MM.1S (cell line): ENCODE measurements at places on chromosomes 5 and 9.

GRCh38 chr5:154583671-154584177, 105.7 kb upstream of the HAND1 start:
- no peak for DNase-seq

DNA sequence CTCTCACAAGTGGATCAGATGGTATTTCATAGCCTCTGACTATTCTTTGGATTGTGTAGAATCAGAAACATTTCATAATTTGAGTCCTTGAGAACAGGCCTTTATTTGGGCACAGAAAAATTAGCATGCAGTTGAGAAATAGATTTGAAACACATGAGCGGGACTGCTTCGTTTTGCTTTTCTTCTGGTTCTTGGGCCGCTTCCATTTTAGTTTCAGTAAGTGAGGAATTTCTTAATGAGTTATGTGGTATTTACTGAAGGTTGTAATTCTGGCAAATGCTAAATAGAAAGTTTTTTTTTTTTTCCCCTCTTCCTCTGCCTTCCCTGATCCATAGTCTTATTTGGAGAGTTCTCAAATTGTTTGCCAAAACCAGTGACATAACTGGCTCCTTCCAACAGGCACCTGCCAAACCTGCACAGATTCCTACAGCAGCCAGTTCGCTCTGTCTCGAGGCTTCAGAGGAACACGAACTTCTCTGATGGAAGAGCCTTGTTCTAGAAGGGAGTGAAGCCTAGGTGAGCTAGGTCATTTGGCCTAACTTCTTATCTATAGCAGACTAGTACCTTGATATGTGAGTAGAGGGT, 71.2 kb upstream of the SLC28A3 start:
- DNase-seq = no peak

DNA sequence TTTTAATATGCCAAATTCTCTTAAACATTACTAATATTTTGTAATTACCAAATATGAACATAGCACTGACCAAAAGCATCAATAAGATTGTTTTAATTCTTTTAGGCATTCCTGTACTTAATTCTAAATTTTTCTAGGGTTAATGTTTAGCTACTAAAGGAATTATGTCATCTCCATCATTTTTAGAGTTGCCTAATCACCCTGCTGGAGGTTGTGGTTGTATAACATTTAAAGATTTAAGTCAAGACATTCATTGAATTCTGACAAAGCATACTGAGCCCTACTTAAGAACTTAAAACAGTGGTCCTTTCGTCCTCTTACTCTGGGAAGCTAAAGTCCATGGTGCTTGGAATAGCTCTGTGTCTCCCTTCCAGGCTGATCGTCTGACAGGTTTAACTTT, 28.1 kb upstream of the DAB2 start:
- no peak for DNase-seq

DNA sequence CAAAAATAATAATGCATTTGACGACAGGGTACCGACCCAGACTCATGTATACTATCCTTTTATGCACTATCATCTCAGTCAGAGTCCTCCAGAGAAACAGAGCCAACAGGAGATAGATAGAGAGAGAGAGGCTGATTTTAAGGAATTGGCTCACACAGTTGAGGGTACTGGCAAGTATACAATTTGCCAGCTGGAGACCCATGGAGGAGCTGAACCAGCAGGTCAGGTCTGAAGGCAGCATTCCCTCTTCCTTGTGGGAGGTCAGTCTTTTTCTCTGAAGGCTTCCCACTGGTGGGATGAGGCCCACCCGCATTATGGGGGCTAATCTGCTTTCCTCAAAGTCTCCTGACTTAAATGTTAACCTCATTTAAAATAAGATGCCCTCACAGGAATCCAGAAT, 17.3 kb upstream of the MED10 start:
- no peak for DNase-seq

- DNase-seq = no peak
Measured at GRCh38 chr5:86797677-86798076, 179.9 kb downstream of the COX7C start.

DNA sequence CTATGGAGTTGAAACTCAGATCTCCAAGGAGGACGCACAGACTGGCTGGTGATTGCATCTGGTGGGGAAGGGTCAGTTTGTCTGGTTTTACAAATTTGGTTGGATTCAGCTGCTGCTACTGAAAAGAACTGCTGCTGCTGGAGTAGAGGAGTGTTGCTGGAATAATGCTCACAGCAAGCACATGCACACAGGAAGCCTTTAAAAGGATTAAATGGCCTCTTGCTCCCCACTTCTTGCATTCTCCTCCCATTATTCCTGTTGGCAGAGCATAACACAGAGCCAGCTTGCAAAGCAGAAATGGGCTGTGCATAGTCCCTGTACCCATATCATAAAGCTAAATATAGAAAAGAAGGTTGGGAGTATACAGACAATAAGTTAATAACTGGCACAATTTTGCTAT, 16.6 kb downstream of the ZNF474 start:
- no peak for DNase-seq

- no peak for DNase-seq
Measured at GRCh38 chr9:94935396-94935795, 208.9 kb downstream of the AOPEP start.

DNA sequence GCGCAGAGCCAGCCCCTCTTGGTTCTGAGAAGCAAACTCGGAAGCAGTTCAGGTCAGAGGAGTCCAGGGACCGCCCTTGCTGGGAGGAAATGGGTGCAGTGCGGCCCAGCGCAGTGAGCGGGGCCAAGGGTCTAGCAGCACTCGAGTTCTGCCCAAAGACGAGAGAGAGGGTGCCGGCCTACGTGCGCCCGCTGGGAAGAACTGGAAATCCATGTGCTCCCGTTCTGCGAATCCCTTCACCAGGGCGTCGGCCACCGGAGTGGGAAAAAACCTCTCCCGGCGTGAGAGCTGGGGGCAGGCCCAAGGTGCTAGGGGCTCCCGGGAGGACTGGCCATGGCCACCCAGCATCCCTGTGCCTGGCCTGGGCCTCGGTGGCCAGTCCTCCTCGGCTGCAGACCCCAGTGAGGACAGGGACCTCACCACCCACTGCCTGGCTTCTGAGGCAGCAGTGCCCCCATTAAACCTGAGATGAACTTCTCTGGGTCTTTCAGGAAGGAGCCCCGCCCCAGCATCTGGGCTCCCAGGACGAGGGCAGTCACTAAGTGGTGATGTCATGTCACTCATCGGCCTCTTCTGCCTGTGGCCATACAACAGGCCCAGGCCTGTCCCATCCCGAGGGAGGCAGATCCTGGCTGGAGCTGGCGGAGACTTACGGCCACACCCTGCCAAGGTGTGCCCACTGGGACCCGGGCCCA, 10.6 kb downstream of the TMEM250 start:
- no peak for DNase-seq

DNA sequence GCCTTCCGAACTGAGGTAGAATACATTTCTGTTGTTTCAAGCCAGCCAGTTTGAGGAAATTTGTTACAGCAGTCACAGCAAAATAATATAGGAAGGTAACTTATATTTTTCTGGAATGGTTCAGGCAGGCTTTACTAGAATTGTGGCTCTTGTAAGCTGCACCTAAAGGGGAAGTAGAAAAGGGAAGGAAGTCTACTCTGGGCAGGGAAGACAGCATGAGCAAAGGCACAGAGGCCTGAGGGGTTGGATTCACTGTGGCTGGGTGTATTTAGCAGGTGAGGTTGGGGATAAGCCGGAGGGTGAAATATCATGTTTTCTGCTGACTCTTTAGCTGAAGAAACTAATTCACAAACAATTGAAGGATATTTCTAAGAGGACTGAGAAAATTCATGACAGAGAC, 183.5 kb downstream of the GAS1 start:
- no peak for DNase-seq

GRCh38 chr5:78717674-78718584, 69.4 kb upstream of the LHFPL2 start:
- no peak for DNase-seq

DNA sequence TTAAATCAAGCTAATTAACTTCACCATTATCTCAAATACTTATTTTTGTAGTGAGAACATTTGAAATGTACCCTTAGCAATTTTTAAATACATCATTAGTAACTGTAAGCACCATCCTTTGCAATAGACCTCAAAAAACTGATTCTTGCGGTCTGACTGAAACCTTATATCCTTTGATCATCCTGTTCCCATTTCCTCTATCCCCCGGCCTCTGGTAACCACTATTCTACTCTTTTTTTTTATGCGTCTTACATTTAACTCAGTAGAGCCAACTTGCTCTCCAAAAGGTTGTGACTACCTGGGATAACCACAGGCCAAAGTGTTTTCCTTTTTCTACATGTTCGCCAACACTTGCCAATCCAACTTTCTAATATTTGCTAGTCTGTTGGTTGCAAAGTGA, 106.1 kb downstream of the IRX1 start:
- DNase-seq = peak; percentile 46

GRCh38 chr5:19270153-19270552, 717.8 kb downstream of the CDH18 start:
- DNase-seq = peak; percentile 98

- no peak for DNase-seq
Measured at GRCh38 chr5:73918791-73919221, 292.8 kb downstream of the ARHGEF28 start.

DNA sequence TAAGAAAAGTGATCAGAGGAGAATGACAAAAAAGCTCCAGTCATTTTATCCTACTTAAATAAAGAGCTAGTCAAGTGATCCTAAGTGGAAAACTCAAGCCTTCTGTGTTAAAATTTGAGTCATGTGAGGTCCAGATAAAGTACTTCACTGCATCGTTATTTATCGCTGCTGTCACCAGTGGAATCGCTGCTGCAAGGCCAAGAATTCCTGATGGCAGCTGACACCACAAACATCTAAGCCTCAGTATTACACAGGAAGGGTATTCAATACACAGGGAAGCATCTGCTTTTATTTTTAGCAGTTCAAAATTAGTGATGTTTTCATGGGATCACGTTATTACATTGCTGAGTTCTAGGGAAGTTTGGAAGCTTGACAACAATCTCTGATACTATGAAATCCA, 190.3 kb downstream of the GOLPH3 start:
- no peak for DNase-seq

DNA sequence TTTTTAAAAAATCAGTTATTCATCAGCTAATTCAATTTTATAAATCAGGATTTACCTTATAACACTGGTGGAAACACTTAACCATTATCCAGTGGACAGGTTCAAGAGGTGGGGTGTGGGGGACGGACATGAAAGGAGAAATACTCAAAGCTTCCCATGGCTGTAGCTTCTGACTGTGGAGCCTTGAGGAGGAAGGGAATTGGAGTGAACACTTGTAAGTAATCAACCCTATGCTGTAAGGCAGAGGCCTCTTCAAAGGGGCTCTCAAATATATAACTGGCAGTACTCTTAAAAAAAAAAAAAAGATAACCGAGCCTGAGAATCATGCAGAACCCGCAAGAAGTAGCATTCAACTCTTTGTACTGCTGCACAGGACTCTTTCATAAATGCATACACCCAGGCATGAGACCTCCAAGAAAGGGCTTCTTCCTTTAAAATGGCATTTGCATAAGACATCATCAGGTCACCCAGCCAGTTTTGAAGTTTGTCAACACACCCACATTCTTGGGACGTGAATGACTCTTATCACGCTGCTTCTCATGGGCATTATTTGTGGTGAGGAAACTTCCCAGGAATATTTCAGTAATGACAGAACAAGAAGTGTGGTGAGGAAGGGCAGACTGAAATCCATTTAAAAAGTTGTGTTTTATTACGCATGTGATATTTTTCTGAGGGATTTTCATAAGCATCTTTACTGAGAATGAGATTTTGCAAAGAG, 8.1 kb downstream of the OSMR start:
- no peak for DNase-seq

DNA sequence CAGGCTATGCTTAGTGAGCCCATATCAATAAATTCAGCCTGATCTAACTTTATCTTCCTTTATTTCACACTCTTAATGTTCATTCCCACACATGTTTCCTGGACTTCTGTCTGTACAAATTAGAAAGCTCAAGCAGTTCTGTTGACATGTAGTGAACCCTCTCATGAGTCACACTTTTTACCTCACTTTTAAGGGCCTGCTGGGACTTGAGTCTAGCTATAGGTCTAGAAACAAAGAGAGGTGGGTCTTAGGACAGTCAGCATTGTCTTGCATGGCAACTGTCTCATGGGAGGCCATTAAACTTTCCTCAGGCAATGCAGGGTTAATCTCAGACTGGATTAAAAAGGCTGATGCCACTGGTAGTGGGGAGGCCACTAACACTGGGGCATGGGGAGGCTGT, 8.6 kb upstream of the CCNH start:
- DNase-seq = no peak

GRCh38 chr5:139817362-139817761, 21.8 kb downstream of the PSD2 start:
- no peak for DNase-seq
